ENCODE measurements at places on chromosomes 1 and 21. TPM values are rescaled to one million over a fixed set of nuclear protein-coding genes. Genes with fewer than 3 reads are reported as not detected.

DNA sequence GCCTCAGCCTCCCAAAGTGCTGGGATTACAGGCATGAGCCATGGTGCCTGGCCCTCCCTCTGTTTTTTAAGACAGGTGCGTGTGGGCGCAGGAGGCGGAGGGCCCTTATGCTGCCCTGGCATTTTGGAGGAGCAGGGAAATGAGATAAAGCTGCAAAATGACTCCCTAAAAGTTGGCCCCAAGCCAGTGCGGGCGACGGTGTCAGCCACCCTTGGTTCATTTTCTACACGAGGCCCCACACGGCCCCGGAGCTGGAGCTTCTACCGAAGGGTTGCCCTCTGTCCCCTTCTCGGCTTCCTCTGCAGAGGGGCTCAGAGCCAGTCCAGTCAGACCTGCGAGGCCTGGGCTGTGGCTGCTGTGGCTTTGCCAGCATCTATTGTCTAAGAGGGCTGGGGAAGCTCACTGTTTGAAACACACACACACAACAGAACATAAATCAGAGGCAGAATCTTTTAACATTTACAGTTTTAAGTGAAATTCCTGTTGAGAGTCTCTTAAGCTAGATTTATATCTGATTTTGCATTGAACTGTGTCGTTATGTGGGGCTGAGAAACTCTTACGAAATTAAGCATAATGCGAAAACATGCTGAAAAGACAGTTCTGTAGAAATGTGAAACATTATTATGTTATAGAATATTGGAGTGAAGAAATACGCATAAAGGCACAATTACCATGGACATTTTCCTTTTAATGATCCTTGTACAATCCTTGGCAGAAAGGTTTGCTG lies 255.9 kb downstream of the CAMTA1 start:
- no peaks in the 10 kb centered on the region for H3K36me3 ChIP-seq
- H3K4me3 ChIP-seq, result no peak overlapping the region
- H3K27me3 ChIP-seq, result no peaks in the 10 kb centered on the region
- no peaks in the 10 kb centered on the region for H3K4me1 ChIP-seq
- DNase-seq, result no peak
- no peak overlapping the region for H3K27ac ChIP-seq

GRCh38 chr1:231757101-231757404 lies 130.5 kb downstream of the DISC1 start:
- DNase-seq, result no peak
- H3K4me1 ChIP-seq, result no peaks in the 10 kb centered on the region
- no peaks in the 10 kb centered on the region for H3K27me3 ChIP-seq
- peaks cover 4% of the 10 kb centered on the region for H3K36me3 ChIP-seq
- H3K4me3 ChIP-seq, result no peak overlapping the region

DNA sequence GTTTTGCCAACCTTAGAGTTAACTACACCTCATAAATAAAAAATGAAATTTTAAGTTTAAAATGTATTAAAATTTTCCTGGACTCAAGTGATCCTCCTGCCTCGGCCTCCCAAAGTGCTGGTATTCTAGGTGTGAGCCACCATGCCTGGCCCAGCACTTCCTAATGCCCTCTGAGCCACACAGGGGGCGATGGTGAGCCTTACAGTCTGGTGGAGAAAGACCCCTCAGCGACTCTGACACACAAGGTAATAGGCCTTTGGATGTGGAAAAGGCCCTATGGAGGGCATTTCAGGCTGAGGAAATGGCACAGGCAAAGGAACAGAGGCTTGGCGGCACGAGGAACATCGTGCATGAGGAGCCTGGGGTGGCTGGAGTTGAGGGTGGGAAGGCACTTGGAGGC lies 6.7 kb downstream of the CITED4 start:
- no peaks in the 10 kb centered on the region for H3K36me3 ChIP-seq
- peak; percentile 77 for DNase-seq
- H3K27me3 ChIP-seq, result peaks cover 27% of the 10 kb centered on the region
- no peaks in the 10 kb centered on the region for H3K4me1 ChIP-seq

DNA sequence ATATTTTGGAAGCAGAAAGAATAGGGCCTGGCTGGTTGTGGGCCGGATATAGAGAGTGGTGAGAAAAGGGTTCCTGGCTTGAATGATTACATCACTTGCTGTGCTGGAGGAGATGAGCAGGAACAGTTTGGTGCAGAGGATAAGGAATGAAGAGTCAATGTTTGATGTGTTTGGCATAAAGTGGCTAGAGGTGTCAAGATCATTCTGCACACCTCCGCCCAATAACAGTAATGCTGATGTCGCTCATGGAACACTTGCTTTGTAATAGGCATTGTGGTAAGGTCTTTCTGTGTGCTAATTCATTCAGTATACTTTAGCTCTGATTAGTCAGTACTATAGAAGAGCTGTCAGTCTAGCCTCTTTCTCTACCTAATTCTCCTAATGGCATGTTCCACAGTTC lies 48.0 kb upstream of the RAVER2 start:
- H3K4me3 ChIP-seq, result no peak overlapping the region
- H3K4me1 ChIP-seq, result no peaks in the 10 kb centered on the region
- H3K36me3 ChIP-seq, result peaks cover 24% of the 10 kb centered on the region
- no peak for DNase-seq

GRCh38 chr21:24375201-24375600 lies 1232.1 kb downstream of the MRPL39 start:
- H3K27me3 ChIP-seq, result no peaks in the 10 kb centered on the region
- H3K4me3 ChIP-seq, result no peak overlapping the region
- H3K4me1 ChIP-seq, result no peaks in the 10 kb centered on the region

GRCh38 chr1:201420608-201421002 lies 925 bp downstream of the TNNI1 start:
- H3K4me3 ChIP-seq, result no peak overlapping the region
- H3K27me3 ChIP-seq, result no peaks in the 10 kb centered on the region
- peaks cover 7% of the 10 kb centered on the region for H3K4me1 ChIP-seq
- DNase-seq, result no peak
- no peak overlapping the region for H3K27ac ChIP-seq

DNA sequence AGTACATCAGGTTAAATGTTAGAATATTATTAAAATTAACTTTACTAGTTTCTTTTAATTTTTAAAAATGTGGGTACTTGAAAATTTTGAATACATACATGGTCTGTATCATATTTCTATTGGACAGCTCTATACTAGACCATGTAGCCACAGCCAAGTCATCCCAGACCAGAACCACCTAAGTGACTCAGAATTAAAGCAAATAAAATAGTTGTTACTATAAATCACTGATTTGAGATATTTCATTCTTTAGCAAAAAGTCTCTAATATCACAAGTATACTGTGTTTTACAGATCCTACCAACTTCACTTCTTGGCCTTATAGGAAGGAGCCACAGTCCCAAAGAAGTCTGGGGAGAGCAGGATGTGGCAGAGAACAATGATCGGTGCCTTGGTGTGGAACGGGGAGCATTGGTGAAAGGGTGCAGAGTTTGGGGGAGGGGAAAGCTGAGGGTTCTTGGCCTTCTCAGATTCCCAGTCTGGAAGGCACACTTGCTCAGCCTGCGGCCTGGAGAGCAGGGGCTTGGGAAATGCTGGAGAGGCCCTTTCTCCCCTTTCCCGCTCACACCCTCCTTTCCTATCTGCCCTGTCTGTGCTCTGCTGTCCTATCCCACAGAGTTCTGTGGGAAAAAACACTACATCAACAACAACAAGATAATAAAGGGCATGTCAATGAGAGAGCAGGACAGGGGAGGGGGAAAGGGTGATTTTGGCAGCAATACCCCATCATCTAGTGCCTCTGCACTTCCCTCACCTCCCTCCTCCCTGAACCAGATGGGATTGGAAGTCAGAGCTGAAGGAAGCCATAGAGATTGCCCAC lies 122.1 kb downstream of the NGF start:
- no peak for DNase-seq
- no peaks in the 10 kb centered on the region for H3K36me3 ChIP-seq
- H3K27ac ChIP-seq, result no peak overlapping the region
- H3K4me1 ChIP-seq, result peaks cover 4% of the 10 kb centered on the region
- no peak overlapping the region for H3K4me3 ChIP-seq

- no peak overlapping the region for H3K27ac ChIP-seq
- no peaks in the 10 kb centered on the region for H3K4me1 ChIP-seq
- no peak overlapping the region for H3K4me3 ChIP-seq
- H3K27me3 ChIP-seq, result no peaks in the 10 kb centered on the region
- no peaks in the 10 kb centered on the region for H3K36me3 ChIP-seq
Observed at GRCh38 chr1:92037400-92037799, 7.6 kb downstream of the EPHX4 start.

GRCh38 chr1:23167353-23168078 lies 1.1 kb downstream of the LUZP1 start:
- H3K27ac ChIP-seq, result peak overlapping the region; percentile 93
- H3K4me1 ChIP-seq, result no peaks in the 10 kb centered on the region
- peaks cover 8% of the 10 kb centered on the region for H3K36me3 ChIP-seq
- DNase-seq, result peak; percentile 84
- H3K4me3 ChIP-seq, result peak overlapping the region; percentile 95
- no peaks in the 10 kb centered on the region for H3K27me3 ChIP-seq

GRCh38 chr1:43947061-43947873 lies 517 bp downstream of the IPO13 start:
- peaks cover 10% of the 10 kb centered on the region for H3K4me1 ChIP-seq
- H3K27me3 ChIP-seq, result no peaks in the 10 kb centered on the region
- no peak for DNase-seq

DNA sequence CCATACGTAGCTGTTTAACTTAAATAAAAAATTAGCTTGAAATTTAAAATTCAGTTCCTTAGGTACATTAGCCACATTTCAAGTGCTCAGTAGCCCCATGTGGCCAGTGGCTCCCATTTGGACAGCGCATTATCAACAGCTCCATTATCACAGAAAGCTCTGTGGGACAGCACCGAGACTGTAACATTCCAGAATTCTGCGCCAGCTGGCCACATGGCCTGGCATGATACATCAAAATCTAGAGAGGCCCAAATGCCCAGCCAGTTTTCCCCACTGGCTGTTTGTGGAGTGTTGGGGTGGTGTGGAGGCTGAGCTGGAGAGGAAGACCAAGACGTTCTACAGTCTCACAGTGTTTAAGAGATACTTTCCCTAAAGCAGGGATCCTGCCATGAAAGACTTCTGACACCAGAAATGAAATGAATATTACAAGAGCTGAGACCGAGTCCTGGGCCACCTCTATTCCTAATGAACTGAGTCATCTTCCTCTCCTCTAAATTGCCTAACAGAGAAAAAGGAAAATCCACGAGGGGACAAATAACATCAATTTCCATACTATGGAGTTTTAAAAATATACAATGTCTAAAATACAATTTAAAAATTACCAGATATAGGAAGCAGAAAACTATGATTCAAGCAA lies 27.3 kb upstream of the ACTA1 start:
- DNase-seq, result no peak
- no peak overlapping the region for H3K4me3 ChIP-seq
- no peak overlapping the region for H3K27ac ChIP-seq
- H3K36me3 ChIP-seq, result peaks cover 90% of the 10 kb centered on the region

DNA sequence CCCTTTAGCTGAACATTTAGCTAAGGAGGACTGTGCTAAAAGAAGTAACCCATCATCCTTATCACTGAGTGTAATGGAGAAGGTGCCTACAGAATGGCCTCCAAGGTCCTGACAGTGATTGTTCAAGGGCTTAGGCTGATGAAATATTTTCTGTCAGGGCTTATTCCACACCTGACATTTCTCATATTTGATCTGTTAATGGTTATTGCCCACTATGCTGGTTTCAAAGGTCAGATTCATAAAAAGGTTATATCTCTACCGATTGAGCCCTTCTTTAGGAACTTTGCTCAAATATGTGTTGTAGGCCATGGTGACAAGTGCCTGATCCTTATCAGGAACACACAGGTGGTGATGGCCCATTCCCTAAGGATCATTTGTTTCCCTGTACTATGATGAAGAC lies 766.4 kb upstream of the ADGRL2 start:
- H3K4me1 ChIP-seq, result no peaks in the 10 kb centered on the region
- H3K4me3 ChIP-seq, result no peak overlapping the region
- no peak overlapping the region for H3K27ac ChIP-seq
- no peaks in the 10 kb centered on the region for H3K27me3 ChIP-seq
- DNase-seq, result no peak

DNA sequence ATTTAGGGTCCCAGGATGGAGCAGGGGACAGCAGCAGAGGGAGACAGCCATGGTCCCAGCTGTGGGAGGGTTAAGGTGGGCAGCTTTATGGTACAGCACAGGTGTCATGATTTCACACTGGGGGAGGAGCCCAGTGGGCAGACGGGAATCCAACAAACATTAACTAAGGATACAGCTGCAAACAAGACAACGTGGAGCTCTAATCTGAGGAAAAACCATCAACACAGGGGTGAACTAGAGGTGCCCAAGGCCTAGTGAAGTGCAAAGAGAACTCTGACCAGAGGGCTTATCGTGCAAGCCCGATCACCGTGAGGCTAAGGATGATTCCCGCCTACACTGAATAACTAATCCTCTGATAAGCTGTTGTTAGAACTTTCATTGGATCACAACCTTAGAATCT lies 18.7 kb downstream of the ECE1 start:
- H3K27me3 ChIP-seq, result no peaks in the 10 kb centered on the region
- no peak for DNase-seq
- no peaks in the 10 kb centered on the region for H3K4me1 ChIP-seq
- H3K4me3 ChIP-seq, result no peak overlapping the region
- H3K36me3 ChIP-seq, result peaks cover 27% of the 10 kb centered on the region

DNA sequence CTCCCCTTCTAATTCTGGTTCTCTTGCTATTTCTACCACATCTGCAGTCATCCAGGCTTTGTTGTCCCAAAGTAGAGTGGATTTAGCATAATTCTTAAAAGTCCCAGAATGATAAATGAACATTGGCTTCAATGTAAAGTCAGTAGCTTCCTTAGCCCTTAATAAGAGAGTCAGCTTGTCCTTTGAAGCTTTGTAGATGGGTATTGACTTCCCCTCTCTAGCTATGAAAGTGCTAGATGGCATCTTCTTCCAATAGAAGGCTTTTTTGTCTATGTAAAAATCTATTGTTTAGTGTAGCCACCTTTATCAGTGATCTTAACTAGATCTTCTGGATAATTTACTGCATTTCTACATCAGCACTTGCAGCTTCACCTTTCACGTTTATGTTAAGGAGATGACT lies 181.4 kb upstream of the B3GALT2 start:
- no peaks in the 10 kb centered on the region for H3K4me1 ChIP-seq
- no peaks in the 10 kb centered on the region for H3K36me3 ChIP-seq
- no peaks in the 10 kb centered on the region for H3K27me3 ChIP-seq
- no peak overlapping the region for H3K4me3 ChIP-seq

- H3K4me3 ChIP-seq, result no peak overlapping the region
- H3K36me3 ChIP-seq, result no peaks in the 10 kb centered on the region
- DNase-seq, result no peak
- H3K27me3 ChIP-seq, result no peaks in the 10 kb centered on the region
- H3K4me1 ChIP-seq, result no peaks in the 10 kb centered on the region
- no peak overlapping the region for H3K27ac ChIP-seq
Observed at GRCh38 chr1:113147826-113148225, 74.8 kb downstream of the LRIG2 start.

- H3K27ac ChIP-seq, result no peak overlapping the region
- no peak for DNase-seq
- no peak overlapping the region for H3K4me3 ChIP-seq
- no peaks in the 10 kb centered on the region for H3K36me3 ChIP-seq
Observed at GRCh38 chr21:45126983-45127382, 52.6 kb downstream of the ADARB1 start.

- H3K4me1 ChIP-seq, result no peaks in the 10 kb centered on the region
- no peak for DNase-seq
- H3K27ac ChIP-seq, result peak overlapping the region; percentile 98
- H3K36me3 ChIP-seq, result peaks cover 20% of the 10 kb centered on the region
- H3K4me3 ChIP-seq, result peak overlapping the region; percentile 88
- no peaks in the 10 kb centered on the region for H3K27me3 ChIP-seq
Observed at GRCh38 chr1:53837646-53837923, 511 bp downstream of the NDC1 start.

The OR2T33 gene
- not detected for total RNA-seq

The FMO2 gene
- total RNA-seq, result not detected

The RIPPLY3 gene
- 15.6 TPM for total RNA-seq

The ETV3L gene
- total RNA-seq, result 0.26 TPM

The PSMD4 gene
- 189 TPM for total RNA-seq

The CCDC17 gene
- total RNA-seq, result 2.5 TPM

The DCDC2B gene
- not detected for total RNA-seq

The SLC45A3 gene
- 7.9 TPM for total RNA-seq

All from endodermal cell (in vitro differentiated cells).